ENCODE measurements at places on chromosomes 12 and 14.

DNA sequence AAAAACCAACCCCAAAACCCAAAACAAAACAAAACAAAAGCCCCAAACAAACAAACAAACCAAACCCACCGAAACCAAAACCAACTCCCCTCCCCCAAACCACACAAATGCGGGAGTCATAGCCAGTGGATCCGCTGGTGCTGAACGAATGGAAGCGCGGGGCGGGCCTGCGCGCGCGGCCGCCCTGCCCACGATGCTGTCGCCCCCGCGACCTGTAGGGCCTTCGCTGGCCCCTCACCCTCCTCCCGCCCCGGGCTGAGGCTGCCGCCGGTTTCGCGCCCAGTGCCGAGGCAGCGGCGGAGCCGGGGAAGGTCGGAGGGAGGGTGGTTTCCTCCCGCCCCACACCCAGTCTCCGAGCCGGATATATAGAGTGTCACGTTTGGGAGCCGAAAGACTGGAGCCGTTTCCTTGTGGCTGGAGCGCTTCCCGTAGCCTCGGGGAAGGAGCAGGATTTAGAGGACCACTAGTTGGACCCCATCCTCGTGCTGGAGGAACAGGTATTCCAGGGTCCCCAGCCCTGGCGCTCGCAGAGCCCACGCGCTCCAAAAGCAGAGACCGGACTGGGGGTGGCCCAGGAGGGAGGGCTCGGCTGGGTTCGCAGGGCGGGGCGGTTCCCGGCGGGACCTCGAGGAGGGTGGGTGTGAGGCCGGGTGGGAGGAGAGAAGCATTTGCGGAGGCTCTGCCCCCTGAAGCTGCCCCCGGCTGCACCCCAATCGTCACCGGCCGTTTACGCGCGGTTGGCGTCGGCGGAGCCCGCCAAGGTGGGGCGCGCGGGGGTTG lies at the start of gene FAR2:
TSS of gene FAR2 (plus strand) at position 368 of the 780 bp plus-strand sequence. CDS start 121,172 bp downstream, outside the sequence.
- peak; percentile 66 for DNase-seq

DNA sequence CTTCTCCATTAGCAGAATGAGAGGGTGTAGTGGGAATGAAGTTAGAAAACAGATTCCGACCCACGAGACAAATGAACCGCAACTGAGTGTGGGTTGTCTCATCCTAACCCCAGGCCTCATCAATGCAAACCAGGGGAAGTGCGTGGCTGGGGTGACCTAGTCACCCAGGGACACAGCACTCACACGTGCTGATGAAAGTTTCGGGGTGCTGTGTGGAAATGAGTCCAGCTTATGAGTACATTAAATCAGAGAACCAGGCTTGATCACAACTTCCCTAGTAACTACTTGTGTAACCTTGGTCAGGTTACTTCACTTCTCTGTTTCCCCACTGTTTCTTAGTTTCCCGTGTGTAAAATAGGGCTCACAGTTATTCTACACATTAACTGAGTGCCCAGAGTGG lies 95.4 kb upstream of the CDKN3 start:
- DNase-seq, result no peak

GRCh38 chr12:41537522-41537921 lies 349.4 kb downstream of the PDZRN4 start:
- DNase-seq, result no peak

DNA sequence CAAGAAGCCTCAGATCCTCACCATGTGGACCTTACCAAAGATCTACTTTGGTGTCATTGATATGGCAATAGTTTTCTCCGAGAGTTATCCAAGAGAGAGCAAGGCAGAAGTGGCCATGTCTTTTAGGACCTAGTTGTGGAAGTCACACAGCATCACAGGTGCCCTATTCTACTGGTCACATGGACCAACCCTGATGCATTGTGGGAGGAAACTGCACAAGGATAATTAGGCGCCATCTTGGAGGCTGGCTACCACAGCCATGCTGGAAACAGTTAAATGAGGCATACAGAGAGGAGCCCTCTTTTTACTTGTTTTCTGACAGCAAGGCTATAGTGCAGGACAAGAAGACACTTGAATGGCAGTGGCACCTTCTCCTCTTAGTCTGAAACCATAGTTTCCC lies 49.8 kb downstream of the GNS start:
- DNase-seq, result no peak

DNA sequence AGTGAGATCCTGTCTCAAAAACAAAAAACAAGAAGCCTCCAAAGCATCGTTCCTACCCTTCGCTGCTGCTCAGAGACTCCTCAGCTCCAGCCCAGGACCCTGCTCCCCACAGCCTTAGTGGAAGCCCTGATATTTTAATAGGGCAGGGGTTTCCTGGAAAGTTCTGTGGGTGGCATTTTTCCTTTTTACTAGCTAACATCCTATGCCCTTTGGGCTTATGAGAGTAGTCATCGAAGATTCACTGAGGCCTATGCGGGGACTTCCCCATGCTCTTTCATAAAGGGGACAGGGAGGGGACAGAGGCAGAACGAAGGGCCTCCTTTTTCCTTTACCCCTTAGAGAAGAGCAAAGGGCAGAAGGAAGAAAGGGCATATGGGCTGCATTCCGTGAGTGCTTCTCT lies 8.3 kb downstream of the LAG3 start:
- DNase-seq, result no peak

- no peak for DNase-seq
These were observed 14.8 kb downstream of the PRKAB1 start for GRCh38 chr12:119682639-119683252.
